Activated naive CD4-positive, alpha-beta T cell treated with Interleukin-2 at 50 U/mL for 16 hours (primary cell): ENCODE measurements at places on chromosomes 2 and 18.

DNA sequence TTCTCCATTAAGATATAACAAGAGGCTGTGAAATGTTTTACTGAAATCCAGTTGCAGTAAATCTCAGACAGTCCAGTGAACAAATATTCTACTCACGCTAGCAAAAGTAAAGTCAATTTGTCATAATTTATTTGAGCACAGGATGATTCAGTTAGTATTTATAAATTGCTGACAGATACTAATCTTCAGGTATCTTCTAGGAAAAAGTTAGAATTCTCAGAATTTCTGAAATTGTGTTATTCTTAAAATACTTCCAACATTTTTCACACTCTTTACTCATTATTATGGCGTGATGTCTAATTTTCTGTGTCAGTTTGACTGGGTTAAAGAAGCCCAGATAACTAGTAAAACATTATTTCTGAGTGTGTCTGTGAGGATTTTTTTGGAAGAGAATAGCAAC lies 460.2 kb upstream of the ACVR2A start:
- DNase-seq, result no peak

GRCh38 chr18:11946756-11947155 lies 34.6 kb upstream of the IMPA2 start:
- DNase-seq, result no peak

GRCh38 chr18:2692508-2692907 lies 37.0 kb downstream of the SMCHD1 start:
- DNase-seq, result no peak

DNA sequence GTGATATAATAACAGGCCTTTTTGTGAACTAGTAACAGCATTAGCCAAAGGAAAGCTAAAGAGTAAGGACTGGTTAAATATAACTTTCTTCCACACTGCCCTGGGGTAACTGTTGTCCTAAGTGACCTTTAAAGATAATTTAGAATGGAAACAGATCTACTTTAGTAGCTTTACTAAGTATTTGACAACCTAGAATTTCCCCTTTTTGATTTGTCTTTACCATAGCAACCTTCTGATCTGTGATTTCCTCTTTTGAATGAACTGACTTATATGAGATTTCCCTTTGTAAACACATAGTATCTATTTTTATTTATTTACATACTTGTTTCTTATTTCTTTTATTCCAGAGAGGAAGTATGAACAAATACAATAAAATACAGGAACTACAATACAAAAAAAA lies 10.5 kb upstream of the KLF7 start:
- DNase-seq, result no peak

DNA sequence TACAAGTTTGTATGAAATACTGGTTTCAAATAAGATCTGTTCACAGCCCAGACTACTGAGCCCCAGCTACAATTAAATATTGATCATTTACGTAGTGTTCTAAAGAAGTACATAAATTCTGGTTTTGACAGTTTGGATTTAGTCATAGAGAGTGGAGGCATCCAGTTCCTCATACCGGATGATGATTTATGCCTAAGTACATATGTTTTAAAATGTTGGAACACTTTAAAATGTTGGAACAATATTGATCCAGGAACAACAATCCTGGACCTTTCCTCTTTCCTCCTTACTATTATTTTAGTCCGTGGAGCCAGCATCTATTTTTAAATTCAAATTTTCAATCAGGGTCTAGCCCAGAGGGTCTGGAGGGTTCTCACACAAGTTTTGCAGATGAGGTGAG lies 22.8 kb upstream of the TTN start:
- no peak for DNase-seq
